ENCODE measurements at places on chromosomes 3 and 15. TPM values are rescaled to one million over a fixed set of nuclear protein-coding genes. Genes with fewer than 3 reads are reported as not detected.

- no peak for DNase-seq
Measured at GRCh38 chr3:153287017-153287416, 125.0 kb downstream of the RAP2B start.

- DNase-seq = no peak
Measured at GRCh38 chr3:170637306-170637705, 51.4 kb upstream of the SLC7A14 start.

GATM gene
- 59.0 TPM for total RNA-seq

DNA sequence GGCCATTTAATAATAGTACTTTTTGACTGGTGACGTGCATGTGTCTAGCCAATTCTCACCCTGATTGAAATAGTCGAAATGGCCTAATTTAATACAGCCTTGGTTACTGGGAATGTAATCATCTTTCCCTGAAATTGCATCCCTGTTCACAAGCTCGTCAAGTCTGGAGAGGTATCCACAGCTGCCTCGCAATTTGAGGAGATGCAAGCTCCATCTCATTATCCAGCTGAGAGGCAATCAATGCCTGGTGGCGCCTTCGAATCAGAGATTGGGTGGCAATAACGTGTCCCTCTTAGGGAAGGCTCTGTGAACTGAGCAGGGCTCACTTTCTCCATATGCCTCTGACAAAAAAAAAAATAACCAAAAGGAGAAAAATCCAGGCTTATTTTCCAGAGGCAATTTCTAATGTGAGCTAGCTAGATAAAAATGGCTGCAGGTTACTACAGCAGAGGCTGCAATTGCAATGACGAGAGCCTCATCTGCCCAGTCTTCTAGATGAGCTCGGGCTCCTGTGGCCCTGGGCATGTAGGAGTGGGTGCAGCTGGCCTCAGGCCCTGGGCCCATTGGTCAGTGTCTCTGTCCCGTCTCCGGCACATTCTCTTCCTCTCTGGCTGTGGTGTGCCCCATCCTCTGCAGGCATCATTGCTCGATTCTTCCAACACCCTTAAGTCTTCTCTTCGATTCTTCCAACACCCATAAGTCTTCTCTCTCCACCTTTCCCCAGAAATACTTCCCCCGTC, 487.5 kb downstream of the GABRG3 start:
- no peak for DNase-seq

RYR3 gene
- total RNA-seq = 0.04 TPM

OSBPL10 gene
- total RNA-seq = 6.0 TPM

GRCh38 chr3:195893516-195893915, 14.8 kb downstream of the TNK2 start:
- DNase-seq = no peak

IL5RA gene
- not detected for total RNA-seq

GRCh38 chr3:9280451-9281219, 31.2 kb upstream of the SRGAP3 start:
- DNase-seq = no peak

GRCh38 chr3:59605318-59605717, 555.5 kb upstream of the CFAP20DC start:
- DNase-seq = no peak

DNA sequence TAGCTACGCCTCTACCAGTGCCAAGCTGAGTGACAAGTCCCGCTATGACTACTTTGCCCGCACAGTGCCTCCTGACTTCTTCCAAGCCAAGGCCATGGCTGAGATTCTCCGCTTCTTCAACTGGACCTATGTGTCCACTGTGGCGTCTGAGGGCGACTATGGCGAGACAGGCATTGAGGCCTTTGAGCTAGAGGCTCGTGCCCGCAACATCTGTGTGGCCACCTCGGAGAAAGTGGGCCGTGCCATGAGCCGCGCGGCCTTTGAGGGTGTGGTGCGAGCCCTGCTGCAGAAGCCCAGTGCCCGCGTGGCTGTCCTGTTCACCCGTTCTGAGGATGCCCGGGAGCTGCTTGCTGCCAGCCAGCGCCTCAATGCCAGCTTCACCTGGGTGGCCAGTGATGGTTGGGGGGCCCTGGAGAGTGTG, 5.7 kb downstream of the GRM2 start:
- no peak for DNase-seq

SYNM gene
- 311 TPM for total RNA-seq

LRCH3 gene
- 23.2 TPM for total RNA-seq

DNA sequence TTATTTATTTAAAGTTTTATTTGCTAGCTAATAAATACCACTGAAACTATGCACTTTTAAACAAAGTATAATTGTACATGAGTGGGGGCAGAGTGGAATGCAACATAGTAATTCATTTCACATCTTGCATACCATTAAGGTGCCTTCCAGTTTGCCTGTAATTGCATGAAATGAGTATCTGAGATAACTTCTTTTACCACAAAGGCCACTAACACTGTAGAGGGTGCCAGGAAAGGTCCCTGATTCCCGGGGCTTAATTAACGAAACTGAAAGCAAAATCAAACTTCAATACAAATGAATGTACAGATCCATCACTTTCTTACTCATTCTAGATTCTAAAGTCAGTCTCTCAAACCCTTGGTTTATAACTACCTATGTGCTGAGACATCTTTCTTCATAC, 2.1 kb downstream of the CD47 start:
- DNase-seq = no peak

DNA sequence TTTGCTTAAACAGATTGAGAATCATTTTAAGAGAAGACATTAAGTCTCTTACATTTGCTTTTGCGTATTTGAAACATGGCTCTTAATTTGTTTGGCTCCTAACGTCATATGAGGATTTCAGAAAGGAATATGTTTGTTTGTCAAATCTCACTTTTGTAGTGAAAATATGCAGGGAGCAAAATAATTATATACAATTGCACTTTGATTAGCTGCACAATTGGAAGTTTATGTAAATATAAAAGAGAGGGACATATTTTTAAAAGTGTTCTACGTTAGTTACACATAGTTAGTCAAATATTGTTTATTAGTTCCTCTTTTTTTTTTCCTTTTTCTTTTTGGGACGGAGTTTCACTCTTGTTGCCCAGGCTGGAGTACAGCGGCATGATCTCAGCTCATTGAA, 42.7 kb upstream of the GOLIM4 start:
- no peak for DNase-seq

DNA sequence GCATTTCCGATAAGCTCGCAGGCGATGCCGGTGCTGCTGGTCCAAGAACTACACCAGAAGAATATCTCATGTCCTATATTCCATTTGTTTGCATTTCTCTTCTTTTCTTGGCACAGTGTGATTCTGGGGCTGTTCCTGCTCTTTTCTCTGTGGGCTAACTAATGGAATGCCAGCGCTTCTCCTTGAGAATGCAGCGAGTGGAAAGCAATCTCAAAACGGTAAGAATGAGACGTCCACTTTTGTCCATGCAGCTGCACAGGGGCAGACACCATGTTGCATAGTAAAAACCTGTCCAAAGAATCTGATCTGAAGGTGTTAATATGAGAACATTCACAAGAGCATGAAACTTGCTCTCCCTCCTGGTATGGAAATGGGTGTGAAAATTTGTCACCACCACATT, 6.6 kb upstream of the CHRNA3 start:
- DNase-seq = no peak

GRCh38 chr15:87369269-87369668, 887.3 kb downstream of the NTRK3 start:
- no peak for DNase-seq

EOMES gene
- total RNA-seq = 2.1 TPM

SLC12A8 gene
- total RNA-seq = 0.67 TPM

EOGT gene
- 21.5 TPM for total RNA-seq

Data from heart left ventricle (tissue), 16 donors.